ENCODE measurements at places on chromosomes 2 and 18. TPM values are rescaled to one million over a fixed set of nuclear protein-coding genes. Genes with fewer than 3 reads are reported as not detected.

GRCh38 chr2:100077456-100077855, 64.9 kb downstream of the AFF3 start:
- no peak for DNase-seq

DNA sequence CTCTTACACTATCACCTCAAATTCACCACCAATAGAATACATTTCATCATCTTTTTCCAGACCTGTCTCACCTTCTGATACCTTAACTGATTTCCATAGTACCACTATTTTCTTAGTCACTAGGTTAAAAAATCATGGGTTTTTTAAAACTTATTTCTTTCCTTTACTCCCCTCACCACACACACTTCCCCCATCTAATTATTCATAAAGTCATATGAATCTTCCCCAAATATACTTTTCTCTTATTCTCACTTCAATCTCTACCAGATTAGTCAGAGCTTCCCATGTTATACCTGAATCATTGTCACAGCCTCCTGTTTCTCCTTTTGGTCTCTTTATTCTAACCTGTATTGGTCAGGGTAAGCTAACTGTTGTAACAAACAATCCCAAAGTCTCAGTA, 696.3 kb downstream of the BCL11A start:
- DNase-seq, result no peak

- DNase-seq, result no peak
Observed at GRCh38 chr2:8465560-8465959, 216.3 kb upstream of the ID2 start.

DNA sequence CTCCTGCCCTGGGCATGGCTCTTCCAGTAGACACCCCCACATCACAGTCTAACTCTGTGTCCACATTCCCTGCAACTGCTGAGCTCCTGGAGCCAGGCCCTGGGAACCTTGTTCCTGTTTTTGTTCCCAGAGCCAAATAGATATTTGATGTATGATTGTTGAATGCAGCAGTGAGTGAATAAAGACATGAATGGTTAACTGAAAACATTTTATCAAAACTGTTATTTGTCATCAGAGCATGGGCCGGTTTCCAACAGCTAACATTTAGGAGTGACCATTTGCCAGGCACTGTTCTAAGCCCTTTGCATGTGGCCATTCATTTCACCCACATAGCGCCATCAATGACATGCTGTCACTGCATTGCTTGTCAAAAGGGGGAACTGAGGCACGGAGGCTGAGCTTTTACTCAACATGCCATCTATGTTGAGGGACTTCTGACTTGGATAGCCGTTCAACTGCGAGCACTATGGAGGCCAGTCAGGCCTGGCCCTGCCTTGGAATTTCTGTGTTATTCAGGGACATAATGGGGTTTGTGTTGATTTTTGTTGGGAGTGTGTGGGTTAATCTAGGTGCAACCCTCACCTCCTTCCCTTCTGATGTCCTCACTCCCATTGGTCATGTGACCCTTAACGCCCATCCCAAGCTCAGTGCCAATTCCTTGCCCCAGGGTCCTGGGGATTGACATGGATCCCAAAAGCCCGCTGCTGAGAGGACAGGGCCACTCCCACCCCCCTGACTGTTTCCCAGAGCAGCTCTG, 12.6 kb downstream of the IL1R1 start:
- DNase-seq, result no peak

DNA sequence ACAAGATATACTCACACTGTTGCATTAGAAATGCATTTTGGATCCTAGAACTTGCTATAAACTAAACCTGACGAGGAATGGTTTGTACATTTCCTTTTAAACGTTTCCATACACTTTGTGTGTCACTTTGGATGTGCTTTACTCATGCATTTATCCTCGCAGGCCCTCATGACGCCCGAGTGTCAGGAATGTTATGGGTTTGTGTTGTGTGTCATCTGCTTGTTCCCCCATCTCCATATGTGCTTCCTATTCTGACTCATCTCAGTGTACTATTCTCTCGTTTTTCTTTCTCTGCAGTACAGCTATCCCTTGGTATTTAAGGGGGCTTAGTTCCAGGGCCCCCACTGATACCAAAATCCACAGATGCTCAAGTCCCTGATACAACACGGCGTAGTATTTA, 121.5 kb upstream of the RASGRP3 start:
- no peak for DNase-seq

Gene ST8SIA5
- not detected for total RNA-seq

Gene CHMP3
- 30.1 TPM for total RNA-seq

Gene ARID5A
- total RNA-seq, result 61.5 TPM

Gene DNER
- total RNA-seq, result not detected

Gene MYO1B
- total RNA-seq, result 43.2 TPM
